Progenitor cell of endocrine pancreas (in vitro differentiated cells): ENCODE measurements at places on chromosomes 7 and 10. TPM values are rescaled to one million over a fixed set of nuclear protein-coding genes. Genes with fewer than 3 reads are reported as not detected.

The CCL24 gene
- not detected in 2 replicates for total RNA-seq

The PTPN12 gene
- 131 and 140 TPM in 2 replicates for total RNA-seq

The SLC13A1 gene
- not detected in 2 replicates for total RNA-seq

The AHR gene
- 15.1 and 17.7 TPM in 2 replicates for total RNA-seq

The TRPV5 gene
- total RNA-seq: 0.13 and 0.14 TPM in 2 replicates

The STEAP4 gene
- total RNA-seq: not detected in 2 replicates

The FKBP6 gene
- total RNA-seq: not detected in 2 replicates

DNA sequence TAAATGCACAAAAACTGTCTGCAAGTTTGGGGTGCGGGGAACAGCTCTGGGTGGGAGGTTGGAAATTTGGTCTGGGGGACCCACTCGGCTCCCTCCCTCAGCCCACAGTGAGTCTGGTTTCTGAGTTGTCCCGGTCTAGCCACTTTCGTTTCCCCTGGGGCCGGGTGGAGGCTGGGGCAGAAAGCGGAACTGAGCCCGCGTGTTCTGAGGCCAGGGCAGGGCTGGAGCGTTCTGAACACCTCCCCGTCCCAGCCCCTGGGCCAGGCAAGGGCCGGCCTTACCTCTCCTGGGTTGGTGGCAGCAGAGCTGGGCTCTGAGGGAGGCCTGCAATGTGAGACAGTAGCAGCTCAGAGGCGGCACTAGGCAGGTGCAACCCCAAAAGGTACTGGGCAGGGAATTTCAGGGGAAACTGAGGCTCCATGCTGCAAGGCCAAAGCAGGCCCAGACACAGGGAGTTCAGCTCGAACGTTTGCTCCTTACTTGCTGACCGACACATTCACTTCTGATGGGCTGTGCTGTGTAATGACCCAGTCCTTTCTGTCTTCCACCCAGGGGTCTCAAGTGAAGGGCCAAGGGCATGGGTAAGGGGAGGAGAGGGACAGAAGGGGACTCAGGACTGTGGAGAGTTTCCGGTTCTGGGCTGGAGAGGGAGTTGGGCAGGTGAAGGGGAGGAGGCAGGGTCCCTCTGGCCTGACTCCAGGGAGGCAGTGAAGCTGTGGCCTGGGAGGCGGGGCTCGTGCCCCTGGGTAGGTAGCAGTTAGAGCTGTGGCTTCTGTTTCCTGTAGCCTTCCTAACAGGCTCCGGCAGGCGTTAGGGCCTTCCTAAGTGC lies 3.0 kb downstream of the IRF5 start:
- no peak for DNase-seq
- no peak overlapping the region for H3K4me3 ChIP-seq
- no peaks in the 10 kb centered on the region for H3K36me3 ChIP-seq
- peaks cover 45% of the 10 kb centered on the region for H3K27me3 ChIP-seq
- no peak overlapping the region for H3K27ac ChIP-seq

DNA sequence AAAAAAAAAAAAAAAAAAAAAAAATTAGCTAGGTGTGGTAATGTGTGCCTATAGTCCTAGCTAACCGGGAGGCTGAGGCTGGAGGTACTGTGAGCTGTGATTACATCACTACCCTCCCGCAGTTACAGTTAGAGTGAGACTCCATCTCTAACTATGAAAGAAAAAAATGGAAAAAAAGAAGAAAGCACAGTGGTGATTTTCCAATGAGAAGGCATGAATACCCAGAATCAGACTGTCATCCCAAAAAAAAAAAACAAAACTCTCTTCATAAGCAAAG lies 269.9 kb upstream of the MKLN1 start:
- H3K36me3 ChIP-seq: no peaks in the 10 kb centered on the region
- DNase-seq: no peak
- no peaks in the 10 kb centered on the region for H3K27me3 ChIP-seq
- H3K4me3 ChIP-seq: no peak overlapping the region
- H3K4me1 ChIP-seq: no peaks in the 10 kb centered on the region

- no peaks in the 10 kb centered on the region for H3K4me1 ChIP-seq
- H3K27me3 ChIP-seq: peaks cover 14% of the 10 kb centered on the region
- peak; percentile 84 for DNase-seq
- H3K36me3 ChIP-seq: no peaks in the 10 kb centered on the region
- H3K4me3 ChIP-seq: no peak overlapping the region
Measured at GRCh38 chr7:98745722-98746318, 124.0 kb downstream of the TMEM130 start.

GRCh38 chr10:36325815-36326214 lies 683.7 kb upstream of the FZD8 start:
- peaks cover 2% of the 10 kb centered on the region for H3K27me3 ChIP-seq
- peaks cover 4% of the 10 kb centered on the region for H3K4me1 ChIP-seq
- no peak overlapping the region for H3K27ac ChIP-seq
- no peaks in the 10 kb centered on the region for H3K36me3 ChIP-seq
- no peak overlapping the region for H3K4me3 ChIP-seq

GRCh38 chr7:4188651-4189050 lies 493.4 kb upstream of the FOXK1 start:
- no peak for DNase-seq
- H3K27ac ChIP-seq: no peak overlapping the region
- H3K4me1 ChIP-seq: peaks cover 15% of the 10 kb centered on the region
- H3K27me3 ChIP-seq: no peaks in the 10 kb centered on the region
- no peak overlapping the region for H3K4me3 ChIP-seq

- no peak for DNase-seq
- H3K4me1 ChIP-seq: peaks cover 2% of the 10 kb centered on the region
- H3K4me3 ChIP-seq: no peak overlapping the region
- H3K27me3 ChIP-seq: peaks cover 22% of the 10 kb centered on the region
- no peaks in the 10 kb centered on the region for H3K36me3 ChIP-seq
Measured at GRCh38 chr7:45580053-45580872, 6.1 kb downstream of the ADCY1 start.

DNA sequence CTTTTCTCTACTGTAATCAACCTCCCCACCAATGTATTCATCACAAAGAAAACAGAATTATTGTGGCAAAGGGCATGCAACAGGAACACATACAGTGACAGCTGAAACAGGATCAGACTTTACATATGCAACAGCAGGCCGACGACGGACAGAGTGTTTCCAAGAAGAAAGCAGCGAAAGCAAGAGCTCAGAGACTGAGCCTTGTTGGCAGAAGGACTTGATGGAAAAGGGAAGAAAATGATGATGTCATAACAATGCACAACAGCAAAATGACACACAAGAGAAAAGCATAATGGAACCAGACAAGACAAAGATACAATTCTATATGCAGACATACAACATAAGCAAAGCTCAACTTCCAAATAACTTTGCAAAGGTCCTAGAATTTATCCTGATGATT lies 106.5 kb downstream of the ARHGAP12 start:
- H3K27me3 ChIP-seq: no peaks in the 10 kb centered on the region
- peaks cover 7% of the 10 kb centered on the region for H3K36me3 ChIP-seq

DNA sequence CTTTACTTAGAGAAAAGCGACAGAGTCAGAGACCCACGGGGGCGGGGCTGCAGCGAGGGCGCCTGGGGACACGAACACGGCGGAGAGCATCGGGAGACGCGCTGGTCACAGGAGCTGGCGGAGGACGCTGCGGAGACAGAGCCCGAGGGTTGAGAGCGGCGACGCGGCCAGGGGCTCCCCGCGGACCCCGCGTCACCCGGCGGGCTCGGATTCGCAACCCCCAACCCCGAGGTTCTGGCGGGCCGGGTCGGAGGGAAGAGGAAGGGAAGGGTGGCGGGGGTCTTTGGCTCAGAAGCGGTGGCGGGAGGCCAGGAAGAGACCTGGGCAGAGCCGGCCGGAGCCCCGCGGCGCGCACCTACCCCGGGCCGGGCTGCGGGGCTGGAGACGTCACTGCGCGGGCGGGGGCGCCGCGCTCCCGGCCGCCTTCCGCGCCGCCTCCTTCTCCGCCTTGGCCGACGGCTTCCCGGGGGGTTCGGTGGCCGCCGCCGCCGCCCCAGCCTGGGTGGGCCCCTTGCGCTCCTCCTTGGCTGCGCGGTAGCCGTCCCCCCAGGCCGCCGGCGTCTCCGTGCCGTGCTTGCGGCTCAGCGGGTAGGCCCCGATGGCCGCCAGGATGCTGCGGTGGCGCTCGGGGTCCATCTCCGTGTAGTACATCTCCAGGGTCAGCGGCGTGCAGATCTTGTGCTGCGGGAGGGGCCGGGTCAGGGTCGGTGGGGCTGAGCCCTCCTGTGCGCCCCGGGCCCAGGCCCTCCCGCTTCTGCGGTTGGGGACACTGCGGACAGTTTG lies 11.1 kb downstream of the CALY start:
- peaks cover 49% of the 10 kb centered on the region for H3K27me3 ChIP-seq
- H3K4me1 ChIP-seq: peaks cover 4% of the 10 kb centered on the region
- peak overlapping the region; percentile 59 for H3K4me3 ChIP-seq
- no peaks in the 10 kb centered on the region for H3K36me3 ChIP-seq

GRCh38 chr7:117259615-117260014 lies 63.2 kb downstream of the WNT2 start:
- H3K27me3 ChIP-seq: peaks cover 15% of the 10 kb centered on the region
- H3K4me3 ChIP-seq: no peak overlapping the region
- H3K36me3 ChIP-seq: no peaks in the 10 kb centered on the region
- DNase-seq: no peak
- no peak overlapping the region for H3K27ac ChIP-seq

- no peaks in the 10 kb centered on the region for H3K4me1 ChIP-seq
- no peaks in the 10 kb centered on the region for H3K36me3 ChIP-seq
- H3K4me3 ChIP-seq: no peak overlapping the region
- no peak overlapping the region for H3K27ac ChIP-seq
Measured at GRCh38 chr7:47889723-47890122, 58.5 kb downstream of the PKD1L1 start.

GRCh38 chr10:70913191-70913892 lies 25.0 kb upstream of the PCBD1 start:
- no peaks in the 10 kb centered on the region for H3K36me3 ChIP-seq
- DNase-seq: no peak
- peaks cover 21% of the 10 kb centered on the region for H3K27me3 ChIP-seq
- H3K27ac ChIP-seq: no peak overlapping the region
- H3K4me1 ChIP-seq: no peaks in the 10 kb centered on the region

GRCh38 chr10:10798864-10799192 lies 218.8 kb upstream of the CELF2 start:
- H3K4me3 ChIP-seq: no peak overlapping the region
- peaks cover 9% of the 10 kb centered on the region for H3K4me1 ChIP-seq
- no peak for DNase-seq
- H3K27ac ChIP-seq: no peak overlapping the region
- H3K36me3 ChIP-seq: no peaks in the 10 kb centered on the region
- peaks cover 66% of the 10 kb centered on the region for H3K27me3 ChIP-seq

GRCh38 chr7:139494835-139495579 lies 11.5 kb upstream of the KLRG2 start:
- H3K36me3 ChIP-seq: no peaks in the 10 kb centered on the region
- no peak overlapping the region for H3K27ac ChIP-seq
- no peak for DNase-seq
- peaks cover 43% of the 10 kb centered on the region for H3K27me3 ChIP-seq

DNA sequence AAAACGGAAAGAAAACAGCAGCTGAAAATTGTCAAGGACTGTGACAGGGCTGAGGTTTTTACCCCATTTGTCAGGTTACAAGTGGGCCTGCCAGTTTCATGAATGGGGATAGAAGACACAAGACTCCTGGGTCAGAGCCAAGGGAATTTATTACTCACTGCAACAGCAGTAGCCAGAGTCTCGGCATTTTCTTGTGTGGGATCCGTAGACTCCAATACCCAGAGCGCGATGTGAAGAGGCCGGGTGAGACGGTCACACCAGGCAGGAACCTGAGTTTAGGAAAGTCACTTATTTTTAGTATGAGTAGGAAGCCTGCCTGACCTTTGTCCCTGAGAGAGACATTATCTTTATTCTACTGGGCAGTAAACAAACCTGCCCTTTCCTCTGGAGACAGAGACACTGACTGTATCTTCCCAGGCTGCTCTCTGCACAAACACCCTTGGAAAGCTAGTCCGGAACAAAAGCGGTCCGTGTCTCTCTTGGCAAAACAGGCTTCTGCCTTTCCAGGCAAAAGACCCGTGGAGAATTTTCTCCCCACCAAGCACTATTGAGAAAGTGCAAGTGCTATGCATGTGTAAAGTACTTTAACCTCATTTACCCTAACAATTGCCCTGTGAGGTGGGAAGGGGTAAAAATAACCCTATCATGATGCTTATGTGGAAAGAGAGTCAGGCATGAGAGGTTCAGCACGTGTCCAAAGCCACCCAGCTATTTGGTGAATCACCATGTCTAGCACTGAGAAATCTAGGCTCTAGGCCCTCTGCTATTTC lies 58.4 kb downstream of the JCAD start:
- H3K4me1 ChIP-seq: peaks cover 16% of the 10 kb centered on the region
- H3K36me3 ChIP-seq: no peaks in the 10 kb centered on the region
- no peak overlapping the region for H3K4me3 ChIP-seq
- H3K27ac ChIP-seq: peak overlapping the region; percentile 9

GRCh38 chr10:99761365-99761764 lies 21.1 kb upstream of the ABCC2 start:
- H3K27ac ChIP-seq: no peak overlapping the region
- DNase-seq: no peak
- H3K4me1 ChIP-seq: no peaks in the 10 kb centered on the region

- DNase-seq: no peak
- peaks cover 5% of the 10 kb centered on the region for H3K27me3 ChIP-seq
- H3K4me1 ChIP-seq: no peaks in the 10 kb centered on the region
- peaks cover 6% of the 10 kb centered on the region for H3K36me3 ChIP-seq
Measured at GRCh38 chr7:3230908-3231307, 70.1 kb upstream of the SDK1 start.

DNA sequence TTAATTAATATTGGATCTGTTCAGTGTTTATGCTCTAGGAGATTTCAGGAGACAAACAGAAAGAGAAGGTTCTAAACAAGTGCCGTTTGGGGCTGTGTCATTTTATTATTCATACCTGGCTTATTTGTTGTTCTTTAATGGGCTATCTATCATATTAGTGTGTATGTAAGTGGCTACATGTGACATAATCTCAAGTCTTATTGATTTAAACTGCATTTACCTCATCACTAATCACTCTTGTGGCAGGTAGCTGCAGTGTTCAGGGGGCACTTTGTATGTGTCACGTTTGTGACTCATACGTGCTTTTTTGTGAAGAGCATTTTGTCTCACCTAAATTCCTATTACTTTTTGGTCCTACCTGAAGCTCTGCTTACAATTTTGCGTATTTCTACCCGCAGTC lies 95.4 kb downstream of the EXOC4 start:
- H3K36me3 ChIP-seq: peaks cover 25% of the 10 kb centered on the region
- peak overlapping the region; percentile 26 for H3K27ac ChIP-seq
- DNase-seq: no peak
- peaks cover 13% of the 10 kb centered on the region for H3K4me1 ChIP-seq
- no peaks in the 10 kb centered on the region for H3K27me3 ChIP-seq

DNA sequence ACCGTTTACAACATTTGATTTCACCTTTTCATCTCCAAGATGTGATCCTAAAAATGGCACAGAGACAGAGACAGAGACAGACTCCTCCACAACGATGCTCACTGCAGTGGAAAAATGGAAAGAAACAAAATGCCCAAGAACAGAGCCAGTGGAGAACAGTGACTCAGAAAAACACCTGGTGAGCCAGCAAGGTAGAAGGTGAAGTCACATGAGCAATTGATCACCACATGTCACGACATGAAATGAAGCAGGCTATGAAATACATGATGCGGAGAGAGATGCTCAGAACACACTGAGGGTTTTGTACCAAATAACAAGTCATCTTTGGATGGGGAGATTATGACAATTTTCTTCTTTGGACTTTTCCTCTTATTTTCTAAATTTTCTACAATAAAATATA lies 3.5 kb downstream of the MSMB start:
- no peak overlapping the region for H3K27ac ChIP-seq
- no peak for DNase-seq
- H3K4me1 ChIP-seq: peaks cover 10% of the 10 kb centered on the region
- no peak overlapping the region for H3K4me3 ChIP-seq
- H3K36me3 ChIP-seq: no peaks in the 10 kb centered on the region
